Neuronal stem cell (in vitro differentiated cells): ENCODE measurements at places on chromosomes 7 and 10.
A peak's percentile ranks its signal among the peaks of the same experiment; 100 is the strongest.

- no peak for DNase-seq
Measured at GRCh38 chr7:79713276-79713675, 259.8 kb upstream of the MAGI2 start.

GRCh38 chr7:47039904-47040303 is 542.0 kb downstream of the TNS3 start:
- no peak for DNase-seq

DNA sequence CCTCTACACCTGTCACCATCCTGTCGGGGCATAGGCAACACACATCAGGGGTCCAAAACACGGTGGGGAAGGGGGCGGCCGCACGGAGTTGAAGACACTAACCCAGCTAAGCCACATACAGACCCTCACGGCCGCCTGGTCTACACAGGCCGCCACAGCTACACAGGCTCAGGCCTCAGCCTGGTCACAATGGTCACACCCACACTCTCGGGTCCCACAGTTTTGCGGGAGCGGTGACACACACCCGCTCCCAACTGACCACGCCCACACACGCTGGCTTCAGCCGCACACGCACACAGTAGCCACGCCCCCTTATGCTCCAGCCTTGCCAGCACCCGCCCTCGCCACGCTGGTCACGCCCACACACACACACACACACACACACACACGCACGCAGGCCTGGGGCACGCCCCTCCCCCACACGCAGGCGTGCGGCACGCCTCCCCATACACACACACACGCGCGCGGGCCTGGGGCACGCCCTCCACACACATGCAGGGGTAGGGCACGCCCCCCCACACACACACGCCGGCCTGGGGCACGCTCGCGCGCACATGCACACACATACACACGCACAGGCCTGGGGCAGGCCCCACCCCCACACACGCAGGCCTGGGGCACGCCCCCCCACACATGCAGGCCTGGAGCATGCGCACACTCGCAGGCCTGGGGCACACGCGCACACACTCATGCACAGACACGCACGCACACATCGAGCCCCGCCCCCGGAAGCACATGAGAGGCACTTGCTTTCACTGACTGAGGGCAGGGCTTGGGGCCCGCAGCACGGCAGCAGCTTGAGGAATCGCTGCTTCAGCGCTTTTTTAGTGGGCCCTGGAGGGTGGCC is 12.3 kb upstream of the OGA start:
- DNase-seq: peak; percentile 86

- no peak for DNase-seq
Measured at GRCh38 chr7:28266402-28266801, 85.8 kb upstream of the JAZF1 start.

DNA sequence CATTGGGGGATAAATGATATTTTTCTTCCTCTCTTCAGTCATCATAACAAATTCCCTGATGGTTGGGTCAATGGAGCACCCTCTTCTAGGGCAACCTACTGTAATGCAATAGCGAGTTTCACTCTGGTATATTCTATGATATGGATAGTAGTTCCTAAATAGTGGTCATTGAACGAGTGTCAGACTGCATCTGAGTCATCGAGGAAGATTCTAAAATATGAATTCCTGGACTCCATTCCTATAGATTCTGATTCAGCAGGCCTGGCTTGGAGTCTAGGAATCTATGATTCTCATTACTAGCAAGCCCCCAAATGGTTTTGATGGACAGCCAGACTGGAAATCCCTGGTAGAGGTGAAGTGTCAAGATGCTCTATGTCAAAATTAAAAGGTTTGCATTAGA is 254.5 kb downstream of the BUB3 start:
- no peak for DNase-seq

DNA sequence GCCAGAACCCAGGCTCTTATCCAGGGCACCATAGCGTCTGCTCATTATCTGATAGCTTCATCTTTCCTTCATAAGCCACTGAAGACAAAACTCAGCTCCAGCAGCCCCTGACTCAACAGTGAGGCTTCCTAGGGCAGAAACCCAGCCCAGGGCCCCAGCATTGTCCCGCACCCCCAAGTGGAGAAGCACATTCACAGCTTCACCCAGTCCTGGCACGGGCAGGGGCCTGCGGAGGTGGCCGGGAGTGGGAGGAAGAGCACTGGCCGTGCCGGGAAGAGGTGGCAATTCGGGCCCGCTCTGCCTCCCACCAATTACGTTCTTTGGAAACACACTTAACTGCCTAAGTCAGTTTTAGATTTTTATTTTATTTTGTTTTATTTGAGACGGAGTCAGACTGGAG is 10.3 kb upstream of the CALML5 start:
- no peak for DNase-seq

DNA sequence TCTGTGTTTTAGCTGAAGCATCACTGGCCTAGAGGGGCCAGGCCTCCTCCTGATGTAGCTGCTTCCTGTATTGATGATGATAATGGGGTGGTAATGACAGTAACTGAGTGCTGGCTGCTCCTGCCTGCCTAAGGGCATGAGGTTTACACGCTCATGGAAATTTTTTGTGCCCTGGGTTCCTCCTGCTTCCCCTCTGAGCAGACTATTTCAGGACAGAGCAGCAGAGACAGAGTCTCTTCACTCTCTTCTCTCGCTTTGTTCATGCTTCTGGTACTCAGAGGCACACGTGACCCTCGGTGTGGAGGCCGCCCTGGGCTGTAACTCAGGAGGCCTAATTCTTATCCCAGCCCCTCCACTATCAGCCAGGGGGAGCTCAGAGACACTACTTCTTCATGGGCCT is 27.9 kb downstream of the LRRC20 start:
- DNase-seq: no peak

DNA sequence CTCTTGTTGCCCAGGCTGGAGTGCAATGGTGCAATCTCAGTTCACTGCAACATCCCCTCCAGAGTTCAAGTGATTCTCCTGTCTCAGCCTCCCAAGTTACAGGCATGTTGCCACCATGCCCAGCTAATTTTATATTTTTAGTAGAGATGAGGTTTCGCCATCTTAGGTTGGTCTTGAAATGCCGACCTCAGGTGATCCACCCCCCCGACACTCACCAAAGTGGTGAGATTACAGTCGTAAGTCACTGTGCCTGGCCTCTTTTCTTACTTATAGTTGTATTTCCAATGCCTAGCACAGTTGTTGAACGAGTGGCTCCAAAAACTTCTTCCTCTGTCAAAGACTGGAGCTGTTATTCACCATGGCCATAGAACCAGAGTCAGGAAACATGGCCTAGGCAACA is 6.7 kb downstream of the RNF216 start:
- no peak for DNase-seq

GRCh38 chr7:1121476-1121875 is 33.6 kb downstream of the GPER1 start:
- no peak for DNase-seq

- peak; percentile 18 for DNase-seq
Measured at GRCh38 chr10:77837925-77838595, 88.5 kb downstream of the DLG5 start.

DNA sequence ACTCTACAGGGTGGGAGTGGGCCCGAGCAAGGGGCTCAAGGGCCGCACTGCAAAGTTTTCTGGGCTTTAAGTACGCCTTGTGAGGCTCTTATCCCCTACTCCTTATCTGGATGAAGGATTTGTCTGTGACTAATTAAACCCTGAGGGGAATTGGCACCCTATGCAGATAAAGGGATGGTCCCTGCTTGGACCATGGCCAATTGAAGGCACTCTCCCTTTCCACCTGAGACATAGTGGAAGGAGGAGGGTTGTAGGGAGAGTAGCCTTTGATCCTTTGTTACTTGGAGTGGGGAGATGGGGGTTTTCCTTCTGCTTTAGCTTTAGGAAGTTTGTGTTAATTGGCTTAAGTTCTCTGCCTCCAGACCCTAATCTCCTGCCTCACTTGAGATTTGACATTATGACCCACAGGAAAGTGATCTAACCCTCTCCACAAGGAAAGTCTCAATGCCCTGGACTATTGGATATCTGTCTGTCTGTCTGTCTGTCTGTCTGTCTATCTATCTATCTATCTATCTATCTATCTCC is 1158.8 kb upstream of the SORCS1 start:
- DNase-seq: peak; percentile 3

GRCh38 chr10:7243139-7243538 is 167.7 kb downstream of the SFMBT2 start:
- no peak for DNase-seq

DNA sequence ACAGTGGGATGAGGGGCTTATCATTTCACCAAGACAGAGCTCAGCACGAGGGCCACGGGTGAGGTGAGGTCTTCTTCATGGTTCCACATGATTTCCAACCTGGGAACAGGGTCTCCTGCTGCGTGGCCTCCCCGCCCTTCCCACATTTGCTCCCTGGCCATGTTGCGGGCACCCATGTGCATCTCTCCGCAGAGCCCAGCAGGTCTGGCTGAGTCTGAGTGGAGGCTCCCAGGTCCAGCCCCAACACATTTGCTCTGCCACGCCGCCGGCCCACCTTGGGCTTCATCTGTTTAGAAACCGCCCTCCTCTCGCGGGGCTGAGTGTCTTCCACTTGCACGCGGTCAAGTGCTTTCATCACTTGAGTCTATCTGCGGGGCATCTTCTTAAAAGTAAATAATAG is 14.8 kb upstream of the PRKAR1B start:
- no peak for DNase-seq

- DNase-seq: peak; percentile 45
Measured at GRCh38 chr10:32957341-32958084, 517 bp downstream of the ITGB1 start.

DNA sequence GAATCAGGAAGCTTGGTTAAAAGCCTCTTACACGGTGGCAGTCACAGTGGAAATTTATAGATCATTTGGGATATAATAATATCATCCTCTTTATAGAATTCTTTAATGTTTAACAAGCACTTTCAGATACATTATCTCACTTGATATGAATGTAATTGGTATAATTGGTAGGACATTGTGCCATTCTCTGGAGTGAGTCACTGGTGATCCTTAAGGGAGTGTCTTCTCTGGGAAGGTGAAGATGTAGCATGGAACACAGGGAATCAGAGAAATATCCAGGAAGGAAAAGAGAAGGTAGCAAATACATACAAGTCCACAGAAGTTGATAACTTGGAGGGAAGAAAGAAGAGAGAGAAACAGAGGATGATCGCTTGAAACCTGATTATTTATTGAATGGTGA is 9.8 kb downstream of the PTPRZ1 start:
- no peak for DNase-seq

GRCh38 chr7:20642166-20642565 is 26.7 kb downstream of the ABCB5 start:
- no peak for DNase-seq

DNA sequence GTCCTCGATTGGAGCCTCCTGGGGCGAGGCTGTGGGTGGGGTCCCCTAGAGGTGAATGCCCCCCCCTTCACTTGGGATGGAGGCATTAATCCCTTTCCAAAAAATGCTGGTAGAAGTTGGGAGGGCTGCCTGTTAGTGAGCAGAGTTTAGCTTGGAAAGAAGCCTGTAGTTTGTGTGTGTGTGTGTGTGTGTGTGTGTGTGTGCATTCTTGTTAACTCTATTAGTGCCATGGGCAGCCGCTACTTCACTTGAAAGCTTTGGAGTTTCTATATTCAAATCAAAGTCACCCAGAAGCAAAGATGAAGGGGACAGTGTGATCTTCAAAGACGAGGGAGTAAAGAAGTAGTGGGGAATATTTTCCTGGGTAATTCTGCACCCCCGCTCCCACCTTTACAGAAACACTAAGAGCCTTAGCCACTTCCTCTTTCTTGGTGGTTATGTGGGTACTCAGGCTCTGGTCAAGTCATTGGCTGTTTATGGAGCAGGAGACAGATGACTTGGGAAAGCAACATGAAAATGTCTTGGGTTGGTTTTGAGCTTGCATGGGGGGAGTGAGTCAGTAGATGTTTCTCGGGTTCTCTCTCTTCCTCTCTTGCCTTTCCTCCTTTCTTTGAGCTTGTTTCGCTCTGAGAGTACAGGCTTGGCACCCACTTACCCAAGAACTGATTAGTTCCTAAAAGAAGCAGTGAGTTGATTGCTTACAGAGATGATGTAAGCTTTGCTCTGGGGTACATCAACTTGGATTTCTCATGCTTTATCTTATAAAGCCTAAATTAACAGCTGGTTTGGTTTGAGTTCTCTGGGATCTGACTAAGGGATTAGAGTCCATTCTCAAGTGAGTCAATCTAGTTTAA is 35.9 kb downstream of the TCF7L2 start:
- no peak for DNase-seq

- DNase-seq: no peak
Measured at GRCh38 chr10:80131499-80131901, 1.0 kb upstream of the PLAC9 start.

DNA sequence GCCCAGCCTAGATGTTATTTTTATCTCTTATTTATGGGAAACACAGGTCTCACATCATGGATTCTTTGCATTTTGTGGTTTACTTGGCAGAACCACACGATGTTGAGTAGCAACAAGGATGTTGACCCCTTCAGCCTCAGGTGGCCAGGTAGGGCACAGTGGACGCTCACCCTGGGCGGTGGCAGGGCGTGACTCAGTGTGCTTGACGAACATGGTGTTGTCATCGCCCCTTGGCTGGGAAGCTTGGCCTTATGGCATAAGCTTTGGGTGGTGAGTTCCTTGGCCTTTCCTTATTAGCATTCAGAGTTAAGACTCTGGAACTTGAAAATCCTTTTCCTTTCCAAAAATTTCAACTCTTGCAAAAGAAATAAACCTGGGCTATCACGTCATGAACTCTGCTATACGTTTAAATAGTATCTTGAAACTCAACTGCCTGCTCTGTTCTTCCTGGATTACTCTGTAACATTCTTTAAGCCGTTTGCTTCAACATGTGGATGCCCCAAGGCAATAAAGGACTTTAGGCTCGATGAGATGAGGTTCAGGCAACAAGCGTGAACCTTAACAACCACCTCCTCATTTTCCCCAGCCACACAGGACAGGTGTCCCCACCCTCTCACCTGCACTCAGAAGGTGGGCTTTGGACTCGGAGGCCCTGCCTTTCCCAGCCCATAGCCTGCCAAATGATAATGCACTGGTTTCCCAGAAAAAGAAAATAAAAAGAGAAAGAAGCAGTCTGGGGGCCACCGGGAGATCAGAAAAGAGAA is 22.5 kb upstream of the ECHDC3 start:
- DNase-seq: no peak

GRCh38 chr7:30091491-30091912 is 43.3 kb upstream of the MTURN start:
- DNase-seq: no peak

GRCh38 chr10:79176052-79176501 is 107.3 kb downstream of the ZMIZ1 start:
- DNase-seq: no peak

GRCh38 chr7:148050492-148051158 is 539.9 kb upstream of the C7orf33 start:
- no peak for DNase-seq

- no peak for DNase-seq
Measured at GRCh38 chr7:158582089-158582456, 5.5 kb downstream of the PTPRN2 start.

GRCh38 chr7:84218681-84219080 is 24.1 kb upstream of the SEMA3A start:
- no peak for DNase-seq

GRCh38 chr10:1523221-1523620 is 214.1 kb downstream of the ADARB2 start:
- DNase-seq: no peak

GRCh38 chr10:4344492-4344994 is 481.5 kb upstream of the AKR1E2 start:
- no peak for DNase-seq

- no peak for DNase-seq
Measured at GRCh38 chr10:128814024-128814423, 653.0 kb upstream of the MGMT start.

- DNase-seq: peak; percentile 29
Measured at GRCh38 chr10:63976538-63976937, 455.3 kb downstream of the REEP3 start.
